Fibroblast of skin of scalp (primary cell): ENCODE measurements at places on chromosomes 4 and X.

DNA sequence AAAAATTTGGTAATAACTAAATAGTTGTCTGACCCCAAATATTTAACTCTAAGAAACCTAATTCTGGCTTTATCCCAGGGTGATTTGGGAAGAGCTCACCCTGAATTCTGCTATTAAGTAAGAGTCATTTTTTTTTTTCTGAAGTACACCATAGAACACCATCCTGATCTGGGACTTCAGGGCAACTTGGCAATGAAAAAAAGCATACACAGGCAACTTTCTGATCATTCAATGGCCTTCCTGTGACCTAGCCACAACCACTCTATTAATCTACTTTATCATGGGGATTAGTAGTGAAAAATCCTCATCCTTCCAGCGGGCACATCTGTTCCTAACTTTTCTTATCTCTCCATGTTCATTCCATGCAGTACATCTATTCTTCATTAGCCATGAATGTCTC, 333.2 kb upstream of the MAD2L1 start:
- DNase-seq: peak; percentile 29

DNA sequence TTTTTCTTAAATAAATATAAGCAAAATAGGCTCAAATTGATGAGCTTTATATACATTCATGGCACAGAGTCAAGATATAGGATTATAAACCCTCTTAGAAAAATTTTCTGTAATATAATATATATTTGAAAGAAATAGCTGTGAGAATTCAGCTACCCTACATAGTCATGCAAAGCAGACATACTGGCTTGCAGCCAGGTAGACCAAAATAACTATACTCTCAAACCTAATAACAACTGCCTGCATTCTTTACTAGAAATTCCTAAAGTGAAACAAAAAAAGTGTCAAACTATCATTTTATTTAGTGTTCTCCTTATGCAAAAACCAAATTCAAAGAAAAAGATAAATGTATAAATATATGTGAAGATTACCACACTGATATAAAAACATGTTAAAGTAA, 1390.2 kb downstream of the C4orf33 start:
- DNase-seq: peak; percentile 80

DNA sequence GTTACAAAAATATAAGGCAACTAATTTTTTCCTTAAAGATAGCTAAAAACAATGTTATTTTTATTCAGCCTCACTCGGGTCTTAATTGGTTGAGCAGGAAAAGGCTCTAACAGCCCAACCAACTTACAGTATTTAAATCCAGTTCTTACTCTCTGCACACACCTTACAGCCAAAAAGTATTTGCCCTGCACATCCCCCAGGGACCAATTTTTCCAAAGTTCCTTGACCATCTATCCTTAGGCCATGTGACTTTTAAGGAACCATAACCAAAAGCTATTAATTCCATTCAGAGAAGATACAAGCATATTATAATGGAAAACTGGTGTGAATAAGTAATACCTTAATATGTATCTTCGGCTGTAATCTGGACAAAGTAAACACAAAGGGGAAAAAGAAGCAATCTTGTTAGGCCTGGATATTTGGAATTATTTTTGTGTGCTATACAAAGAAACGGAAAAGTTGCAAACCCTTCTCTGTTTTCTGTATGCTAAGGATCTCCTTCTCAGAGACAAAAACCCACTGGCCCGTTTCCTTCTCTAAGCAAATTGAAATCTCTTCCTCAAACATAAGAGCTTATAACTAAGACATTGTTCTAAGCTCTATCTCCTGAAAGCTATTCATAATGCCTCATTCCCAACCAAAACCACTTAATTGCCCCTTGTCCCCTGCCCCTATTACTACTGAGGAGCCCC, 1.0 kb upstream of the THAP9 start:
- no peak for DNase-seq

- peak; percentile 23 for DNase-seq
These were observed 17.2 kb upstream of the MYOZ2 start for GRCh38 chr4:119118397-119118796.

- no peak for DNase-seq
These were observed 33.1 kb upstream of the ANK2 start for GRCh38 chr4:113016377-113016776.

DNA sequence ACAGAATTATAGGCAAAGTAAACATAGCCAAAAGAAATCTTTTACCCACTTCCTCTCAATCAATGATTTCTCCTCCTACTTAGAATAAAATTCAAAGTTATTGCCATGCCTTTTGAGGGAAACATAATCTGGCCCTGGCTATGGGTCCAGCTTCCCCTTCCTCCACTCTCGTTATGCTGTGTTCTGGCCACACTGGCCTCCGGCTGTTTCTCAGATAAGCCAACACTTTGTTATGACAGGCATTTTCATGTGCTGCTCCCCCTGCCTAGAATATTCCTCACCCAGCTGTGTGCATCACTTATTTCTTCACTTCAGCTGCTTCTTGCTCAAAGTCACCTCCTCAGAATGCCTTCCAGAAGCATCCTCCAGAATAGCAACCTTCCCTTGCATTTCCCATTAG, 386.6 kb upstream of the AADAT start:
- peak; percentile 3 for DNase-seq

DNA sequence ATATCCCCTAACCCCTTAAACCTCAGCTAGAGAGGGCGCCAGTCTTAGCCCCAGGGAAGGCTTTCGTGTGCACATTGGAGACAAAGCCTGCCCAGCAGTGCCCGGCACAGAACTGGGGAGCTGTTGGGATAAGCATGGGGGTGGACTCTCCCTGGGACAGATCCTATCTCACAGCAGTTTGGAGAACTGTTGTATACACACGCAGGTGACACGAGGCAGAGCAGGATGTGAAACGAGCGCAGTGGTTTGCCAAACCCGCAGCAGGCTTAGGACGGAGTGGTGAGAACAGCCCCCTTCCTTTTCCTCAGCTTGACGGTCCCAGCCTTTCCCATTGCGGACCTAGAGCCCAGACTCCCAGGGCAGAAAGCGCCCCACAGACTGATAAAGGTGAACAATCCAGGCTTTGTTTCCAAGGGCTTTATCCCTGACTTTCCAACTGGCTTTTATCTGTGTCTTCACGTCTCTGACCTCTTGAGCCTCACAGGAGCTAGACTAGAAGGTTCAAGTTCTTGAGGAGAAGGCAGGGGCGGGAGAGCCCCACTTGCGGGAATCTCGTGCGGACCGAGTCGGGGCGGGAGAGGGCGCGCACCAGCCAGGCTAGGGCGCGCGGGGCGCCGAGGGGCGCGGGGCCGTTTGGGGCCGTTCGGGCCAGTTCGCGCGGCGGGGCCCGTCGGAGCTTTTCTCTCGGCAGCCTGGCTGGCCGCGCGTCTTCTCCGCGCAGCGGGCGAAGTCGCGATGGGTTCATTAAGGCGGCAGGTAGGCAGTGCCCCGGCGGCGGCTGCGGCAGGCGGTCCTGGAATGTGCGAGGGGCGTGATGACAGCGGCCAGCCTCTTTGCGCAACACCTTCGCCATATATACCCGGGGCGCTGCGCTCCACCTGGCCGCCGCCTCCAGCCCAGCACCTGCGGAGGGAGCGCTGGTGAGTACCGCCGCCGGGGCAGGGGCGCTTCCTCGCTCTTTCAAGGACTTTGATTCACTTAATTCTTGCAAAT, at the start of gene SLC34A2:
SLC34A2 (plus strand) TSS at position 881 of the 993 bp plus-strand sequence. CDS start 6,650 bp downstream, outside the sequence.
- DNase-seq: no peak

- peak; percentile 66 for DNase-seq
These were observed at the start of gene STK26 for GRCh38 chrX:132022967-132023895. Gene STK26 (plus strand): TSS chrX:132023302. CDS start chrX:132023618, 316 bp downstream.

DNA sequence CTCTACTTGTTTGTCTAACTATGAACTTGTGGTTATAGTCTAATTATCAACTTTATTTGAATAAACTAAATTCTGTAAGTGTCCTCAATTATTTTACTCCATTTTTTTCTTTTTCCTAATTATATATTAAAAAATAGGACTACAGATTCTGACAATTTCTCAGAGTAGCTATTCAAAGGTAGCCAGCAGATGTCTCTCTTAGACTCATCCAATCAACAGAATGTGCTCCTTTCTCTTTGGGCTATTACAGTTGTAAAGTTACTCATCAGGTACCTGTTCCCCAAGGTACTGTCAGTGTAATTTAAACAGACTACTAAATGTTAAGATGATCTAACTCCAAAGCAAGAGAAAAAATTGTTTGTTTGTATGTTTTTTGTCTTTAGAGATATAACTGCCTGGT, 248.6 kb downstream of the PCDH18 start:
- DNase-seq: peak; percentile 43

GRCh38 chr4:27128443-27128842, 267.8 kb downstream of the STIM2 start:
- no peak for DNase-seq

GRCh38 chrX:40117715-40118285, 20.0 kb upstream of the BCOR start:
- no peak for DNase-seq

DNA sequence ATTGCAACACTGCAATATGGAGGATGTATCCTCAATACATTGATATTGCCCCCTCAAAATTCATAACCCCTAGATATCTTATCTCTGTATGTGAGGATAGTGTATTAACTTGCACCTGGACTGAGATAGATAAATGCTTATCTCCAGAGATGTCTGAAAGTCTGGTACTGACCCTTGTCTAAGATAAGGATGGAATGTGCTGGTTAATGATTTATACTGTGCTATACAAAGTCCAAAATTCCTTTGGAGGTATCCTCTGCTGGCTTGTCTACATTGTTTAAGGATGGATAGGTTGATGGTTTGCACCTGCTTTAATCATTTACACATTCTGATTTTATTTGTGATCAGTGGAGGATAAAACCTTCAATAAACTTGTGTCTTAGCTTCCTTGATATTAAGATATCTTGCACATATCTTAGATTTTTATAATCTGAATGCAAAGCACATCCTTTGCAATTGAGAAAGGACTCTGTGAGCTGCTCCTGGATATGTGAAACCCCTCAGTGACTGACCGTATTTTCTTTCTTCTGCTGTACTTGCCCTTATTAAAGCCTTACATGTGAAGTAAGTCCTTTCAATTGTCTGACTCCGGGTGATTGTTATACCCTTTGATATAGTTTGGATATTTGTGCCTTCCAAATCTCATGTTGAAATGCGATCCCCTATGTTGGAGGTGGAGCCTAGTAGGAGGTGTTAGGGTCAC, 430.3 kb upstream of the MAOA start:
- DNase-seq: no peak

DNA sequence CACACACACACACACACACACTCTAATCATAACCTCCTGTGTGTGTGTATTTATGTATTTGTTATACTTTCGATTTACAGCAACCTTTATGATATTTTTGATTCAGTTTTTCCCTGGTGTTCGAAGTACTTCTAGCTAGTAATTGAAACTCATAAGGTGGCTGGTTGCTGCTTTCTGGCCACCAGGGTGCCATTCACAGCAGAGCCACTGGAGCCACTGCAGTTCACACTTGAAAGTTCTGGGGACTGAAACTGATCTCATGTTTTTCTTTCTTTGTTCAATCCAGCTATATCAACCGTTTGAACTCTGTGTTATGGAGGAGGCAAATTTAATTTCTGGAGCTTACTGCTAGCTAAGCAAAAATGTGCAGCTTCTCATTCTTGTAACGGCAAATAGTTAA, 419.4 kb downstream of the ADGRL3 start:
- peak; percentile 4 for DNase-seq

DNA sequence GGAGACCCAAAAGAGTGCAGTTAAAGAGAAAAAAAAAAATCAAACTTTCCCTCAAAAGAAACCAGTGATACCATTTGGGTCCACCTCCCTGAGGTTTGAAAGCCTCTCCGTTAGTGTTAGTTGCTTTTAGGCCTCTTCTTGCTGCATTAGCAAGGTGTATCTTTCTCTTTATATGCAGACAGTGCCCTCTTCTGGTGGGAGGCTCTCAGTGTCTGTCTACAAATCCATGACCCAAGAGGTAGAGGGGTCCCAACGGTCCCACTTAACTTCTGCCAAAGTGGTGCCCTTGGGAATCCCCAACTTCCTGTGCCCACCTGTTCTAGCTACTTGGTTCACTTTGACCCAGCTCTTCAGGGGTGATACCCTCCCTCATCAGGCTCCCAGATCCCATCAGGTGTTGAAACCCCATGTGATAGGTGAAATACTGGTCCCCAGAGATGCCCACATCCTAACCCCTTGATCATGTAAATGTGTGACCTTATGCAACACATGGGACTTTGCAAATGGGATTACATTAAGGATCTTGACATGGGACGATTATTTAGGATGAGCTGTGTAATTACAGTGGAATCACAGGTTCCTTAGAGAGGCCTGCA, 63.7 kb upstream of the CD99 start:
- DNase-seq: peak; percentile 39

GRCh38 chrX:37378404-37378803, 29.2 kb downstream of the PRRG1 start:
- DNase-seq: no peak

- no peak for DNase-seq
These were observed 129.1 kb upstream of the NAP1L5 start for GRCh38 chr4:88826771-88827170.

GRCh38 chrX:124476562-124476961, 130.2 kb downstream of the SH2D1A start:
- DNase-seq: no peak

- no peak for DNase-seq
These were observed 93.3 kb downstream of the FANCB start for GRCh38 chrX:14779580-14779979.

DNA sequence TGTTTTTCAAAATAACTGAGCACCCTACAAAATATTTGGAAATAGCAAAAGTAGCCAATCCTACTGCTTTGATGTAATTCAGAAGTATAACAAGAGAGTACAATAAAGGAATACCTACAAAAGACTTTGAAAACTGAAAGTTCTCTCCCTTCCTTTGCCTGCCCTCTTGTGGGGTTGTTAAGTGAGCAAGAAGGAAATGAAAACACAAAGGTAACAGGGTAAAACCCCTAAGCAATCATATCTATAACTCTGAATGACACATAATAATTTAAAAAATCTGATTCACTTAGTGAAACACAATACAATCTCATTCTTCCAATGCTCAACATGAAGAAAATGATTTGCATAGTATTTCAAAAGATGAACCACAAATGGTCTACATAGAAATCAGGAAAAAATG, 98.2 kb downstream of the FRYL start:
- peak; percentile 40 for DNase-seq

GRCh38 chr4:71107726-71108125, 114.3 kb downstream of the DCK start:
- DNase-seq: no peak
